ENCODE measurements at places on chromosomes 4 and X.

DNA sequence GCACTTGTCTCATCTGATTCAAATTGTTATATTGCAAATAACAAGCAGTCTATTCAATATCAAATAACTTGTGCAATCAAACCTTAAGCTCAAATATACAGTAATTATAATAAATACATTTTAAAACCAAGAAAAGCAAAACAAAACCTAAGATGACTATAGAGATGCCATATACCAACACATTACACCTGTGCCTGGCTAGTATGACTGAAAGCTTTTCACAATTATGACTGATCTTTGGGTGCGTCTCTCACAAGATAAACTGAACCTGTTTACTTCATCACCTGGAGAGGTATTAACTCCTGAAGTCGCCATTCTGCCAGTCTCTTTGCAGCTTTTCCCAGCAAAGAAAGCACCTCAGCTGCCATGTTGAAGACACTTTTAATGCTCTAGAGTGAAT is 41.3 kb downstream of the ACSL4 start:
- no peak for DNase-seq

- no peak for DNase-seq
Observed at GRCh38 chr4:8383016-8383415, 57.5 kb downstream of the ACOX3 start.

- no peak for DNase-seq
Observed at GRCh38 chr4:185997296-185997695, 71.7 kb upstream of the TLR3 start.

DNA sequence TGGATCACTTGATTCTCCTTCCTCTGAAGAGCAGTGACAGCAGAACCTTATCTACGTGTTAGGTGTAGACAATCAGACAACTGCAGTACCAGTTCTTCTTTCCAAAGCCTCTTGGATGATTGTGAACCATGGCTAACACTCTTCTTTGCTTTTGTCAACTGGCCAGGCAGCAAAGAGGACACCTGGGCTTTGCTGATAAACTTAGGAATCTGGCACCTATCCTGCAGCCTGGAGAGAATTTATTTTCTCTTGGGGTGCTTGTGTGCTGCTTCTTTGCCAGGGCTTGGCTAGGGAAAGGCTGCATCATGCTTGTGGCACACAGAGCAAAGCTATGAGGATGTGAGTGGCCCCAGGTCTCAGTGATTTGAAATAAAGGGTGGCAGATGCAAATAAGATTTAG is 77.4 kb downstream of the ANAPC4 start:
- no peak for DNase-seq

GRCh38 chr4:94408549-94409374 is 43.0 kb upstream of the PDLIM5 start:
- no peak for DNase-seq

DNA sequence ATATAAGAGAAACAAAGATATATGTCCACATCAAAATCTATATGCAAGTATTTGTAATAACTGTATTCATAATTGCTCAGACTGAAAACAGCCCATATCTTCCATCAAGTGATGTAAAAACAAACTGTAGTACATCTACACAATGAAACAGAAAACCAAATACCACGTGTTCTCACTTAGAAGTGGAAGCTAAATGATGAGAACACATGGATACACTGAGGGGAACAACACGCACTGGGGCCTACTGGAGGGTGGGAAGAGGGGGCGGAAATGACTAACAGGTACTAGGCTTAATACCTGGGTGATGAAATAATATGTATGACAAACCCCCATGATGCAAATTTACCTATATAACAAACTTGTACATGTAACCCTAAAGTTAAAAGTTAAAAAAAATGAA is 42.7 kb downstream of the UBA6 start:
- no peak for DNase-seq

GRCh38 chr4:165464376-165464775 is 85.6 kb downstream of the CPE start:
- no peak for DNase-seq

GRCh38 chr4:53991821-53992220 is 72.6 kb downstream of the CHIC2 start:
- no peak for DNase-seq

GRCh38 chrX:39462835-39463234 is 634.9 kb downstream of the BCOR start:
- no peak for DNase-seq

DNA sequence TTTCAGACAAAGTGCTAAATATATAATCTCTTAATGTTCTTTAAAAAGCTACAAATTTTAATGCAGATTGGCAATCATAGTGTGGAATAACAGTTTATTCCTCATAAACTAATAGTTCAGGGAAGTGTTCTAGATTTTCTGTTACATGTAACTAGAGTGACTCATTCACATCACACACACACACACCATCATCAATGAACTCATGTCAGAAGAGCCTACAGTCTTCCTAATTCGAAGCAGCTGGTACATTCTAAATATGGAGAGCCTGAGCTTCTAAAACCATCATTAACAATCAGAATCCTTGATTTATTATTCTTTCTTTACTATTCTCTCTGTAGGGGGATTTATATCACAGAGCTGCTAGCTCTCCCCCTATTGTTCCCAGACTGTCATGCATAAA is 49.6 kb downstream of the DKK2 start:
- no peak for DNase-seq

DNA sequence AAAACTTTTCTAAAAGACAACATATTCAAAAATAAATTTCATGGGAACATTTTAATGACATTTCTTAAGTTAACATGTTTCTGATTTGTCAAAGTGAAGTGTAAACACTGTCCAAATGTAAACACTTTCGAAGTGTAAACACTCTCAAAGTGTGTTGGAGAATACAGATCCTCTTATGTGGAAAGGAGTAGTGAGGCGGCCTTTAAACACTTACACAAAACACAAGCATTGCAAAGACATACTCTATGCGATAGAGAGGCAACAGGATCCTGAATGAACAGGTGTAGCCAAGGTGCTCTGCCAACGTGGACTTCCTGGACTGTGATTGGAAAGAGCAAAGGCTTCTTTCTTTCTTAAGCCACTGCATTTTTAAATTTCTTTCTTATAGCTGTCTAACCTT is 62.7 kb upstream of the PGM2 start:
- DNase-seq, result no peak

GRCh38 chr4:109588176-109588575 is 28.1 kb downstream of the MCUB start:
- no peak for DNase-seq

- DNase-seq, result no peak
Observed at GRCh38 chrX:153635788-153636668, 11.0 kb upstream of the DUSP9 start.

DNA sequence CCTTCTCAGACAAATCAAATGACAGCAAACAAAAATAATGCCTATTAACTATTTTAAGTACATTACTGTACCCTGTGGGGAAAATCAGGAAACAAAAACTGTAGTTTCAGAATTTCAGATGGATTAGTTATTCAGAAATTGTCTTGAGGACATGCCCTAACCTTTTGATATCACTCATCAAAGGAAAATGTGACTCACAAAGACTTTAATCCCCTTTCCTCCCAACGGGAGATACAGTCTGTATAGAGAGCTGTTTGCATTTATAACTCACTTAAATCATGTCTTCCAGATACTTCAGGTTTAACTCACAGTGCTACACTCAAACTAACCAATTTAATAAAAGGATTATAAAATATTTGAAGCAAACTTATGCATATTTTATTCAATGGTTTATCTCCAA is 304.0 kb downstream of the MAPK10 start:
- no peak for DNase-seq
